ENCODE measurements at places on chromosomes 16 and 17. TPM values are rescaled to one million over a fixed set of nuclear protein-coding genes. Genes with fewer than 3 reads are reported as not detected.

Gene SPN
- total RNA-seq: not detected

Gene ABCA10
- 0.08 TPM for total RNA-seq

Gene ZFHX3
- total RNA-seq: 6.3 TPM

Gene GPR139
- total RNA-seq: not detected

Gene KCNG4
- not detected for total RNA-seq

Gene LPCAT2
- total RNA-seq: 6.3 TPM

Gene ZFPM1
- 8.6 TPM for total RNA-seq

Gene TMEM204
- total RNA-seq: not detected

Gene TEX19
- total RNA-seq: 0.60 TPM

Gene PNMT
- total RNA-seq: not detected

Gene SLC16A5
- 35.9 TPM for total RNA-seq

Gene RAD51C
- 54.5 TPM for total RNA-seq

Gene KRT17
- total RNA-seq: 1.3 TPM

Gene TRIM65
- total RNA-seq: 28.5 TPM

Gene PYY
- total RNA-seq: not detected

Gene TEKT5
- not detected for total RNA-seq

Gene KRTAP1-1
- not detected for total RNA-seq

Measured in A549 treated with CORT108297 at 1 μM for 4 hours (cell line).